ENCODE measurements at places on chromosomes 7 and 10. TPM values are rescaled to one million over a fixed set of nuclear protein-coding genes. Genes with fewer than 3 reads are reported as not detected.

LRRC17 gene
- not detected for total RNA-seq

AHR gene
- 46.3 TPM for total RNA-seq

OR2A12 gene
- not detected for total RNA-seq

UCMA gene
- total RNA-seq: not detected

ITGB8 gene
- 0.07 TPM for total RNA-seq

KCNIP2 gene
- total RNA-seq: 1.6 TPM

DPP6 gene
- total RNA-seq: not detected

NXPH1 gene
- not detected for total RNA-seq

SMKR1 gene
- total RNA-seq: 5.3 TPM

SVIL gene
- 1.0 TPM for total RNA-seq

ASAH2 gene
- total RNA-seq: 4.9 TPM

RBM20 gene
- 0.06 TPM for total RNA-seq

MASTL gene
- 40.9 TPM for total RNA-seq

TMEM213 gene
- 0.06 TPM for total RNA-seq

BMI1 gene
- 74.6 TPM for total RNA-seq

TMEM130 gene
- total RNA-seq: not detected

AKR1C8 gene
- not detected for total RNA-seq

HEPACAM2 gene
- total RNA-seq: not detected

LOXL4 gene
- total RNA-seq: not detected

TAS2R4 gene
- total RNA-seq: 0.82 TPM

TMEM26 gene
- total RNA-seq: not detected

GPR26 gene
- total RNA-seq: not detected

LIPJ gene
- not detected for total RNA-seq

OR9A2 gene
- not detected for total RNA-seq

BEND7 gene
- total RNA-seq: not detected

PRPS1L1 gene
- not detected for total RNA-seq

NCOA4 gene
- 90.9 TPM for total RNA-seq

PDK4 gene
- total RNA-seq: not detected

NOS3 gene
- 6.4 TPM for total RNA-seq

SUMF2 gene
- total RNA-seq: 115 TPM

MET gene
- total RNA-seq: 0.40 TPM

HSPB1 gene
- 62.9 TPM for total RNA-seq

GRID2IP gene
- total RNA-seq: 0.14 TPM

Measured in activated CD8-positive, alpha-beta memory T cell treated with anti-CD3 and anti-CD28 coated beads, Interleukin-2, amount 10 ng/mL, durations not matched to agents 7 days and 5 days (primary cell).